ENCODE measurements at places on chromosomes 11 and 22.

DNA sequence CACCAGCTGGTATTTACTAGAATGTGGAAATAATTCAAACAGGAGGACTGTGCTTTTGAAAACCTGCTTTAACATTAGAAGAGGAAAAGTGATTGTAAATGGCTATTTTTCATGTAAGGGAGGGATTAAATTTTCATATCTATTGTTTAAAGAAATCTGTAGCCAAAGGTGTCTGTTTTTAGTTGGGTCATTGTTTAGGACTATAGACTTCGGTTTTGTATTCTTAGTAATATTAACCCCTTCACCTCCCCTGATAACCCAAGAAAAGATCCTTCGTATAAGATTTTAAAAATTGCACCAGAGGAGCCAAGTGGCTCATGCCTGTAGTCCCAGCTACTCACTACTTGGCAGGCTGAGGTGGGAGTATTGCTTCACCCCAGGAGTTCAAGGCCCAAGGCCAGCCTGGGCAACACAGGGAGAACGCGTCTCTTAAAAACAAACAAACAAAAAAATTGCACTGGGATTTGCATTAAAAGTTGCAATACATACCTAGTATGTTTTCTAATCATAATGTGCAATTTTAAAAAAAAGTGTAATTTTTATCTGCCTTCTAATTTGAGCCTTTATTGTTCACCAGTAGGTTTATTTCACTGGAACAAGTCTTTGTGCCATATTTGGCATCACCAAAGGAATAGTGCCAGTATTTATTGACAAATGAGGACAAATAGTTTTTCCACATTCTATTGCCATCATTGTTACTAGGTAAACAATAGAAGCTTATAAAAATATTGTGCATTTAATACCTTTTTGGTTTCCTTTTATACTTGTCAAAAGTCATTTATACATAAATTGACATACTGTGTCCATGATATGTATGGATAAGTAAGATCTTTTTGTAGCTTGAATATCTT is 34.3 kb downstream of the MTMR3 start:
- DNase-seq, result no peak

DNA sequence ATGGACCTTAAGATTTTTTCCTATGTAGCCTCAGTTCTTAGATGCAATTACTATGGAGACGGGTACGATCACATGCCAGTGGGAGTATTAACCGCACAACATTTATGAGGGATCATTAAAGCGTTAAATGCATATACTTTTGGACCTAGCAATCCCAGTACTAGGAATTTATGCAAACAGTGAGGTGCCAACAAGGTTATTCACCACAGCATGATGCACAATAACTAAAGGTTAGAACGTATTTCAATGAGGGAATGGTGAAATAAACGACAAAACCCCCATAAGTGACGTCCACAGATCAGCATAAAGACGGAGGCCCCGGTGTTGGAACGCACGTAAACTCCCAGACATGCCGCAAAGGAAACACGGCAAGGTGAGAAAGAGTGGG is 539 bp downstream of the SIRT3 start:
- no peak for DNase-seq

GRCh38 chr11:1370186-1371025 is 19.3 kb upstream of the BRSK2 start:
- DNase-seq, result no peak

GRCh38 chr11:74932169-74932568 is 16.7 kb downstream of the XRRA1 start:
- no peak for DNase-seq

DNA sequence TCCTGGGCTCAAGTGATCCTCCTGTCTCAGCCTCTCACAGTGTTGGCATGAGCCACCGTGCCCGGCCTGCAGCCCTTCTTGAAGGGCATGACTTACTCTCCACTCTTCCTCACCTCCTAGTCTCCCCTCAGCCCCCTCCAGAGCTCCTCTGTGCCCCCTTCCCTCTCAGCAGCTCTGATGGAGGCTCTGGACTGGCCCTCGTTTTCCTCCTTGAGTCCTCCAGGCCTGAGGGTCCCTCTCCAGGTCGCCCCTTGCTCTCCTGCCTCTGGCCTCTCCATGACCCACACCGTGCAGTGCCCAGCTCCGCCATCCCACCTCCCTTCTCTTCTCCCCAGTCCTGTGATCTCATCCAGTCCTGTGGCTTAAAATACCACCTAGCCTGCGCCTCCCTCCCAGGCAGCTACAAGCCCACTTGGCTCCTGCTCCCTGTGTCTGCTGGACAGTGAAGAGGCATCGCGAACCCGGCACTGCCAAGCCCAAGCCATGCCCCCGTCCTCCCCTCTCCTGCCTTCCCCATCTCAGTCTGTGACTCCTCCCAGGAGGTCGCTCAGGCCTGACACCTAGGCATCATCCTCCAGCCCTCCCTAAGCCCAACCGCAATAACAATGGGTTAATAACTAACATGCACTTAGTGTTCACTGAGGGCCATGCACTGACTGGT is 11.9 kb downstream of the KCNJ4 start:
- DNase-seq, result no peak

DNA sequence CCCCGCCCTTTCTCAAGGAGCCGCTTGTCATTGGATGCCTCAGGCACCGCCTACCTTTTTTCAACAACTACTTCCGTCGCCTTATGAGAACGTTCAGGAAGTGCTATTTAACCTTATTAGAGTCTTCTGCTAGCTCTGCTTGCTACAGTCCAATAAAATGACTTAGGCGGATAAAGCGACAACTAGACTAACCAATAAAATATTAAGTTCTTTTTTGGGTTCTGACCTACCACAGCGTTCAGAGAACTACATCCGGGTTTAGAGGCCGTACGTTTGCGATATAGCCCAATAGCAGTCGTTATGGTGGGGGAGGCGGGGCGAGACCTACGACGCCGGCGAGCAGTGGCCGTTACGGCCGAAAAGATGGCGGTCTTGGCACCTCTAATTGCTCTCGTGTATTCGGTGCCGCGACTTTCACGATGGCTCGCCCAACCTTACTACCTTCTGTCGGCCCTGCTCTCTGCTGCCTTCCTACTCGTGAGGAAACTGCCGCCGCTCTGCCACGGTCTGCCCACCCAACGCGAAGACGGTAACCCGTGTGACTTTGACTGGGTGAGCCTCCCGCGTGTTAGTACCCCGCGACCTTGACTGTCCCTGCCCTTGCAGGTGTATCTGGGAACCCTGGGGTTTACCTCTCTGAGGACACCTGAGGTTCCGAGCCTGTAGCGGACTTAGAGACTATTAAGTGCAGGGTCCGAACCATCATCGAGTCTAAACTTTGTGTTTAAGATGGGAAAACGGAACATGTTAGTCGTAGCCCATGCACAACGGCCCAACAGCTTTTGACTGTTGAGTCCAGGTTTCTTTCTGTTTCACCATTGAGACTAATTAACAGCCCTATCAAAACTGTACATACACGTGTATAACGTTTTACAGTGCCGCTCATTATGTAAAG is at the start of gene TMX2:
TMX2 (plus strand) TSS at position 338 of the 895 bp plus-strand sequence; CDS start at position 364, 26 bp downstream.
- DNase-seq, result peak; percentile 94

DNA sequence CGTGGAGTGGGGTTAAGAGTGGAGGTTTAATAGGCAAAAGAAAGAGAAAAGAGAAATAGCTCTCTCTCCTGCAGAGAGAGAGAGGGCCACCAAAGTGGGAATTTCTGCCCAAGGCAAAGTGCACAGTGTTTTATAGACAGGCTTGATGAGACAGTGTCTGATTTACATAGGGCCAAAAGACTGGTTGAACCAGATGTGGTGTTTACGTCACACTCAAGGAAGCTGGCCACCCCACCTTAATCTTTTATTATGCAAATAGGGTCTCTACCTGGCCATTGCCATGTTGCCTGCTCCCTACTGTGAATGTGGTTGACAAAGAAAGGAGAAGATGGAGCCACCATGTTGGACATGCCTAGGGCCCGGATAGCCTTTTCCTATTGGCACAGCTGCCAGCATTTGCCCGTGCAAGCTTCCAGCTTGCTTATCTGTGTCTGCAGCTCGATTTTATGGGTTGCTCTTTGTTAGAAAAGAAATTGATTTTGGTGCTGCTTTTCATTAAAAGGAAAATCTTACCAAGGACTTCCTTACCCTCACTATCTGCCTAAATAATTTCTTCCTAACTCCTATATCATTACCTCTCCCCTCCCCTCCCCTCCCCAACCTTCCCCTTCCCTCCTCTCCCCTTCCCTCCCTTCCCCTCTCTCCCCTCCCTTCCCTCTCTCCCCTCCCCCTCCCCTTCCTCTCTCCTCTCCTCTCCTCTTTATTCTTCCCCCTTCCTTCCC is 436.0 kb downstream of the NELL1 start:
- no peak for DNase-seq

GRCh38 chr11:116812109-116812508 is 11.0 kb downstream of the APOA4 start:
- DNase-seq, result no peak

Measured in sciatic nerve (tissue), 2 donors.